Fibroblast of lung (primary cell): ENCODE measurements at places on chromosomes 7 and 10. TPM values are rescaled to one million over a fixed set of nuclear protein-coding genes. Genes with fewer than 3 reads are reported as not detected.

GRCh38 chr7:126398851-126399529 is 853.8 kb downstream of the GRM8 start:
- no peak for DNase-seq

GRCh38 chr7:156012412-156012811 is 200.1 kb upstream of the SHH start:
- DNase-seq = no peak

DNA sequence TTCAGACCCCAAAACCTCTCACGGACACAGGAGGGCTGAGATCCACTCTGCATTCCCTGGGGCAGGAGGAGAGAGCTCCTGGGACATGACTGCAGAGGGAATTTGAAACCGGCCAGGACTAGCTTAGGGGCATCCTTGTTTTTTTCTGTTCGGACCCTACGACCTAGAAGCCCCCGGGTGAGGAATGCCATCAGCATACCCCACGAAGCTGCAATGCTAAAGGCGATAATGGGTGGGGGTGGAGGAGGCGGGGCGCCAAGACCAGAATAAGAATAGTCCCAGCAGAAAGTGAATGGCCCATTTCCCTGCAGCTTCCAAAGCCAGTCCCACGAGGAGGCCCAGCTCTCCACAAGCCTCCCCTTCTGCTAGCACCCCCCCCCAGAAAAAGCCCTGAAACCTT is 4.0 kb downstream of the PDGFA start:
- no peak for DNase-seq

DNA sequence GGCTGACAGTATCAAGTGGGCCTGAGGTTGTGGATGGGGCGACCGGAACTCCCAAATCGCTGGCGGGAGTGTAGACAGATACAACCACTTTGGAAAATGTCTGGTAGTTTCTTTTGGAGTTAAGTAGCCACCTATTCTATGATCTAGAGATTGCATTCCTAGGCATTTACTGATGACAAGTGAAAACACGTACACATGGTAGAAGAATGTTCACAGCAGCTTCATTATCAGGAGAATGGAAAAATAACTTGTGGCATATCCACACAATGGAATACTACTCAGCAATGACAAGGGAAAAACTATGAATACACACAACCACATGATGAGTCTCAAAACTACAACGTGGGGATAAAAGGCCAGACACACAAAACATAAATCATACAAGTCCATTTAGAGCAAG is 146.0 kb downstream of the MYOF start:
- peak; percentile 15 for DNase-seq

GRCh38 chr10:110901954-110902819 is 16.8 kb downstream of the BBIP1 start:
- peak; percentile 77 for DNase-seq

DNA sequence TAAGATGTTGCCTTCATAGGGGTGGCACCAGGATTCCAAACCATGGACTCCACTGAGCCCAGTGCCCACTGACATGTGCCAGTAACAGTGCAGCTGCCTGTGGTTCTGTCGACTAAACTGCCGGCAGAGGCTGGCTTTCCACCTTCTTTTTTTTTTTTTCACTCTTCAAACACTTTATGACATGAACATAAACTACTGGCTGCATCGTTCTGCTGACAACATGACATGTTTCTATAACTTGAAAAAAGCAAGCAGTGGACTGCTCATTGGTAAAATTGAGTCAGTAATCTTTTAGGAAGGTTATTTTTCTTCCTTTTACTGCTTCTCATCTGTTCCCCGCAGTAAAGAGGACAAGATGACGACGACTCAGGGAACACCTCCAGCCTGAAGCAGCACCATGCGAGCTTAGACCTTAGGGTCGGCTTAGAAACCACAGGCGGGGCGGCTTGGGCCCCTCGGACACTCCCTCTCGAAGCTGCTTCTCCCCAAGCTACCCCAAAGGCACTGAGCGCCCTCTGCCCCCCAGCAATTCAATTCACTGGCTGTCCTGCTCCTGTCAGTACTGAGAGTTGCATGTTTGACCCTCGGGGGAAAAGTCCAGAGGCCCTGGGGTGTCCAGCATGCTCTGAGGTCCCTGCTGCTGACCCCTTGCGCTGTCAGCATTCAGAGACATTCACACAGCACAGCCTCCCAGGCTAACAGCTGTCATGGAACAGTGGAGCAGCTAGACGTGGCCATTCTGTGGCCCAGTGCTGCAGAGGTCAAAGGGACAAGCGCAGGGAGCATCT is 112.5 kb downstream of the EGFR start:
- DNase-seq = no peak

GRCh38 chr10:67934336-67934735 is 49.9 kb downstream of the SIRT1 start:
- no peak for DNase-seq

- DNase-seq = peak; percentile 12
These were observed at the start of gene MLXIPL for GRCh38 chr7:73623798-73624668. Gene MLXIPL (minus strand): TSS chr7:73624522. CDS start chr7:73624492, 30 bp downstream.

DNA sequence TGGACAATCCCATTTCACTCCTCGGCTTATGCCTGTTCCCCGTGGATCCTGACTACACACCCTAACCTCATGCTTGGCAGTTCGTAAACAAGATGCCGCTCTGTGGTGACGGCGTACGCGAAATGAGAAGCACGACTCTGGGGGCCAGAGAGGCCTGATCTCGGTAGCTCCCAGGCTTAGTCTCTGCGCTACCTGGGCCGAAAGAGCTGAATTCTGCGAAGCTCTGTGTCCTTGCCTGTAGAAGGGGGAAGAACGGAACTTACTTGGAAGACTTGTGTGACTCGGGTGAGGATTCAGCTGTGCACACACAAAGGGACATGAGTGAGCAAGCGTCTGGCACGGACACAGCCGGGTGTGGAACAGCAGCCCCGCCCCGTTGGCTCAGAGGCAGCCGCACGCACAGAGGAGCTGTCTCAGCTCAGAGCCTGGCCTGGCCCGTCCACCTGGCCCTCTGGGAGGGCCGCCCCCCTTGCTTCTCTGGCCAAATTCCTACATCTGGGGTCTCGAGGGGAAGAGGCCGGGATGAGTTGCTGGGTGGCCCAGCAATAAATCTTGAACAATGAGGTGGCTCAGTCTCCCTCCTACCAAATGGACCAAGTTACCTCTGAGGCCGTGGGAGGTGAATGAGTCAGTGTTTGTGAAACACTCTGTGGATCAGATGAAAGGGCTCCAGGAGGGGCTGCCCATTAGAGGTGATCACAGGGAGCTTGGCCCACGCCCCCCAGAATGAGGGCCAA is 83.8 kb downstream of the PDGFA start:
- DNase-seq = peak; percentile 53

DNA sequence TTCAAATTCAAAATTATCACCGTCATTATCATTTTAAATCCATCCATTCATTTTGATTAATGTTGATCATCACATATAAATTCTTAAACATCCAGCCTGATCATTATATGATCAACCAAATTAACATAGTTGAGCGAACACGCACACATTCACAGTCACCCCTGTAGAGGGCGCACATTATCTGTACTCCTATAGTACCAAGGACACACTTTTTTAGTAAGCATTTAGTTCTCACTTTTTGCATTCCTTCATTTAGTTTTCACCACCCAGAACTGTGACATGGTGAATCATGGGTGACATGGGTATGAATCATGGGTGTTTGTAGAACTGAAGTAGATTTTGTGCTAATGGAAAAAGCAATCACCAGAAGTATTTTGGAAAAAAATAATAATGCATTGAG is 26.0 kb upstream of the ZNF735 start:
- no peak for DNase-seq

GRCh38 chr10:13887761-13888160 is 301.0 kb downstream of the PRPF18 start:
- no peak for DNase-seq

DNA sequence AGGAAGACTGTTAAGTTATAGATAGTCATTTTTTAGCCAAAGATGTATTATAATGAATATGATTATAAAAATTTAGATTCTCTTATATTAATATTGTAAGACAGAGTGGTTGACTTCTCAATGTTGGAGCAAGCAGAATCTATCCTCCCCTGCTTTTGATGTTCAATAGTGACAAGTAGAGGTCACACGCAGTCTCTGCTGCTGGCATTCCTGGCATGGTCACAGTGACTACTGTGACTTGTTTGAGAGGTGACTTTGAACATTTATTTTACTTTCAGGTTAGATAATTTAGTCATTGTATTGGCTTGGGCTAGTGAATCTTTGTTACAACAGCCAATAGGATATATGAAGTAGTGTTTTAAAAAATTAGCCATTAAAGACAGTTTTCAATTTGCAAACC is 13.7 kb upstream of the CD36 start:
- no peak for DNase-seq

- no peak for DNase-seq
These were observed 11.8 kb downstream of the MET start for GRCh38 chr7:116683786-116684185.

- no peak for DNase-seq
These were observed 38.9 kb downstream of the NKX6-2 start for GRCh38 chr10:132746801-132747625.

DNA sequence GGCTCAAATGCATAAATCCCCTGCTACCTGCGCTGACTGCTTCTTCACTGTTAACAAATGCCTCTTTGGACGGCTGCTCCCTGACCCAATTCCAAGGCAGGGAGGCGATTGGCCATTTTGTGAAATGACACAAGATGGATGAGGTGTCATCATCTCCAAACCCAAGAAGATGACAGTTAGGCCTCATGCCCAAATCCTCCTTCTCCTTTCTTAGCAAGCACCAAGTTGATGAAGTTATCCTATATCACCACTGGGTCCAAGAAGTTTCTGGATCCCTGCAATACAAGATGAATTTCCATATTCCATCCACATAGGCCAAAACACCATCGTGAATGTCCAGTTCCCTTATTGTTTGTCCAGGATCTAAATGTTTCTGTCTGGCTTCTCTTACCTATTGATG is 98.5 kb upstream of the RAB11FIP2 start:
- no peak for DNase-seq

- peak; percentile 27 for DNase-seq
These were observed 27.9 kb downstream of the GTF2IRD1 start for GRCh38 chr7:74481458-74482196.

GRCh38 chr10:132107949-132108877 is 42.5 kb downstream of the JAKMIP3 start:
- no peak for DNase-seq

GRCh38 chr10:124870854-124871425 is 69.3 kb downstream of the ABRAXAS2 start:
- no peak for DNase-seq

- DNase-seq = no peak
These were observed 101.5 kb downstream of the ARHGAP22 start for GRCh38 chr10:48503293-48503911.

- DNase-seq = peak; percentile 51
These were observed 30.0 kb upstream of the TES start for GRCh38 chr7:116180302-116180701.

- DNase-seq = no peak
These were observed 759.8 kb downstream of the CNTNAP2 start for GRCh38 chr7:146876411-146876810.

DNA sequence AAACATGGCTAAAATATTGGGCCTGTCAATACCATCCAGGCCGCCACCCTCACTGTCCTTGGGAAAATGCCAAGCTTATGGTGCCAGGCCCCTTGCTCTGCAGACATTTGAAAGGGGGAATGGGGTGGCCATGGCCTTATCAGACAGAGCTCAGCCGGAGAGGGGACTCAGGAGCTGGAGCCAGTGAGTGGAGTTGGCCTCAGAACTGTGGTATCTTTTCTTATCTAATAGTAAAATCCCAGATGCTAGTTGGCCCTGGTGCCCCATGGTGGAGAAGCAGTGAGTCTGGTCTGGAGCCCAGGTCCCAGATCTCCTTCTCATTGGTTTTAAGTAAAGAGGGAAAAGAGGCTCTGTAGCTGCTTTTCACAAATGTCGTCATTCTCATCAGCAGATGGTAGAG is 49.6 kb upstream of the SORCS3 start:
- no peak for DNase-seq

DNA sequence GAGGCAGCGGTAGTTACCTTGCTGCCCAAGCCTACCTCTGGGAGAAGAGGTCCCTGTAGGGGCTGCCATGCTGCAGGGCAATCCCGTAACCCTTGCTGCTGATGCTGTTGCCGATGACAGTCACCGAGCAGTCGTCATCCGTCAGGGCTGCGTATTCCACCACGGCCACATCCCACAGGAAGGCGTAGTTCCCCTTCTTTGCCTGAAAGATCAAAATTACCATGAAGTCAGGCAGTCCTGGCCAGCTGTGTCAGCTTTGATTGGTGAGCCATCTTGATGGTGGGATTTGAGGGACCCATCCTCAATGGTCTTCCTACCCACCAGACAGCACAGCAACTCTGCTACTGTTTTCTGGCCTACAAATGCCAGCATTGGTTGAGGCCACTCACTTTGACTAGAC is 746.8 kb downstream of the GRID1 start:
- DNase-seq = no peak

DNA sequence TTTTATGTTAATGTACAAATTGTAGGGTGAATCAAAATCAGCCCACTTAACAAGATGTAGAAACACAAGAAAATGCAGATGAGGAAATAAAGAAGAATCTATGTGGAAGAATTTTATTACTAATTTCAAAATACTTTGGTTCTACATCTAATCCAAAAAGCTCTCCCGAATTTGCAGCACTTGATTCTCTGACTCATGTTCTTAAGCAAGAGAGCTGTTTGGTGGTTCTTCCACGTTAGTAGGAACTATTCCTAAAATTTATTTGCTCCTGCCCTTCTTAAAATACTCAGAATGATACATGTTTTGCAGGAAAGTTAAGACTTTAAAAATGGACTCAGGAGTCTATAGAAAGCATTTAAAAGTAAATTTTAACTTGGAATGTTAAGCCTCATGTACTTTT is 91.8 kb downstream of the ZMYND11 start:
- DNase-seq = peak; percentile 13

DNA sequence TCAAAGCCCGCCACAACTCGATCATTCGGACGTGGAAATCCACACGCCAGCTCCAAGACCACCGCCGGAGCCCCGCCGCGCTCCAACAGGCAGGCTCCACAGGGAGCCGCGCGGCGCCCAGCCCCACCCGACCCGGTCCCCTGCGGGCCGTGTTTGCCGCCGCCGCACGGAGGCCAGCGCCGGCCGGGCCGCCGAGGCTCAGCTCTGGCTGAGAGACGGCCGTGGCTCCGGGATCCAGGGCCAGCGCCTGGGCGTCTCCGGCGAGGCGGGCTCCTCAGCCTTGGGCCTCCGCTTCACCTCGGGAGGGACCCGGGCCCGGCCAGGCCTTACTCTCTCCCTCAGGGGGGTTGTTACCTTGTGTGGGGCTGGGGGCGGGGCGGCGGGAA is 333 bp downstream of the SMNDC1 start:
- no peak for DNase-seq

DNA sequence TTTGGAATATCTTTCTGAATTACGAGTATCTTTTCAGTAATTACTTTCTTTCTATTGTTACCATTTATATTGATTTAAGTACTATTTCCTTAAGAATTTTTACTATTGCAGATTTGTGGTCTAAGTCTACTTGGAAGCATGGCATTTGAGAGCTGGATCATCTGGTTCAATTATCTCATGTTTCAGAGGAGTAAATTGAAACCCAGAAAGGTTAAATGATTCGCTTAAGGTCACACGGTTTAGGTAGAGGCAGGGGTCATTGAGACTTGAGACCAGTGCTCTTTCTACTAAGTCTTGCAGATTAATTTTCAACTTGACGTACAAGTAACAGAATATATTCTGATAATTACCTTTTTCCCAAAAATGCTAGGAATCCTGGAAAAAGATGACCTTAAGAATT is 109.2 kb upstream of the GLCCI1 start:
- no peak for DNase-seq

GRM8 gene
- polyA plus RNA-seq = not detected in 2 replicates

CRYGN gene
- polyA plus RNA-seq = 0.02 and 0.07 TPM in 2 replicates

TMEM176A gene
- polyA plus RNA-seq = 0.12 and 0.38 TPM in 2 replicates

ADRB1 gene
- polyA plus RNA-seq = not detected in 2 replicates

SUN3 gene
- polyA plus RNA-seq = not detected in 2 replicates

C10orf71 gene
- polyA plus RNA-seq = not detected in 2 replicates

PTPRN2 gene
- polyA plus RNA-seq = 0.54 and 0.70 TPM in 2 replicates

CHPF2 gene
- 33.6 and 42.5 TPM in 2 replicates for polyA plus RNA-seq

SHH gene
- polyA plus RNA-seq = not detected in 2 replicates

OGA gene
- 50.6 and 69.9 TPM in 2 replicates for polyA plus RNA-seq
